ENCODE measurements at places on chromosomes 2 and 18.

GRCh38 chr2:143284087-143284675 is 155.0 kb downstream of the ARHGAP15 start:
- peak; percentile 41 for DNase-seq

- DNase-seq: no peak
Measured at GRCh38 chr2:123434546-123435395, 590.3 kb upstream of the CNTNAP5 start.

GRCh38 chr2:208361077-208361441 is 45.5 kb upstream of the PTH2R start:
- no peak for DNase-seq

- DNase-seq: no peak
Measured at GRCh38 chr2:49111006-49111405, 43.3 kb downstream of the FSHR start.

DNA sequence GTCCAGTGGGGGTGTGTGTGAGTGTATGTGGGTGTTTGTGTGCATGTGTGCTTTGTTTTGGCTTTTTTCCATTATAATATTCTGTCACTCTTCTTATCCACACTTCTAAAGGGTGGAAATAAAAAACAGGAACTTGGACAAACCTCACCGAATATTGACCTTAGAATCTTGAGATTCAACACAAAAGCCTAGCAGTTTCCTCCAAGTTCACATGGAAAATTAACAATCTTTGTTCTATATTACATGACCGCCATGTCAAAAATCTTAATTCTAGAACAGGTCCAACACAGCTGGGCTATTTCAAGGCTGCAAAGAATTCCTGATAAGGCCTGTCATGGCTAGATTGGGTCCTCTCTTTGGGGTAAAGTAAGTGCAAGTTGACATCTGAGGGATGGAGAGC is 169.3 kb upstream of the OSR1 start:
- DNase-seq: no peak

- DNase-seq: no peak
Measured at GRCh38 chr2:231393149-231394131, 2.1 kb upstream of the B3GNT7 start.

GRCh38 chr2:120887741-120888231 is 152.1 kb downstream of the GLI2 start:
- no peak for DNase-seq

GRCh38 chr2:25420820-25421237 is 79.1 kb upstream of the DNMT3A start:
- no peak for DNase-seq

GRCh38 chr2:240991378-240992263 is 6.8 kb upstream of the SNED1 start:
- no peak for DNase-seq

- DNase-seq: no peak
Measured at GRCh38 chr2:159285929-159286708, at the start of gene WDSUB1. Gene WDSUB1 (minus strand): TSS chr2:159286703. CDS start chr2:159283069, 3,634 bp downstream.

GRCh38 chr18:56185126-56185525 is 453.3 kb downstream of the TXNL1 start:
- no peak for DNase-seq

Data from CD4-positive, alpha-beta T cell treated with Interleukin-6 at 100 ng/mL for 8 hours (primary cell).